Testis (tissue), 5 donors: ENCODE measurements at places on chromosomes 2 and 18. TPM values are rescaled to one million over a fixed set of nuclear protein-coding genes. Genes with fewer than 3 reads are reported as not detected.

The CTAGE1 gene
- 4.2 TPM for total RNA-seq

The IL1RL2 gene
- total RNA-seq, result 0.24 TPM

The GRHL1 gene
- 8.3 TPM for total RNA-seq

The C2orf15 gene
- total RNA-seq, result 3.1 TPM

The PID1 gene
- 8.1 TPM for total RNA-seq

The GCG gene
- not detected for total RNA-seq

The DCC gene
- 7.9 TPM for total RNA-seq

The GPR155 gene
- 3.6 TPM for total RNA-seq

The PROM2 gene
- total RNA-seq, result 2.4 TPM

The TXNDC2 gene
- 30.5 TPM for total RNA-seq

The MAP3K19 gene
- 9.8 TPM for total RNA-seq

The MC2R gene
- not detected for total RNA-seq

The GRP gene
- total RNA-seq, result 2.9 TPM

The TSGA10 gene
- total RNA-seq, result 110 TPM

The TNFRSF11A gene
- total RNA-seq, result 3.0 TPM

The XIRP2 gene
- total RNA-seq, result 1.1 TPM

The RGPD4 gene
- total RNA-seq, result 7.1 TPM

The HPCAL1 gene
- 215 TPM for total RNA-seq

The C2orf80 gene
- total RNA-seq, result not detected

- DNase-seq, result no peak
Measured at GRCh38 chr2:192983173-192983572, 788.4 kb upstream of the TMEFF2 start.

GRCh38 chr2:3199627-3200345 is 177.8 kb downstream of the EIPR1 start:
- DNase-seq, result no peak

GRCh38 chr2:190534310-190535120 is at the start of gene NEMP2:
Gene NEMP2, minus strand, starts transcription at chr2:190534722. Its CDS starts 67 bp downstream, at chr2:190534655.
- DNase-seq, result peak; percentile 87

DNA sequence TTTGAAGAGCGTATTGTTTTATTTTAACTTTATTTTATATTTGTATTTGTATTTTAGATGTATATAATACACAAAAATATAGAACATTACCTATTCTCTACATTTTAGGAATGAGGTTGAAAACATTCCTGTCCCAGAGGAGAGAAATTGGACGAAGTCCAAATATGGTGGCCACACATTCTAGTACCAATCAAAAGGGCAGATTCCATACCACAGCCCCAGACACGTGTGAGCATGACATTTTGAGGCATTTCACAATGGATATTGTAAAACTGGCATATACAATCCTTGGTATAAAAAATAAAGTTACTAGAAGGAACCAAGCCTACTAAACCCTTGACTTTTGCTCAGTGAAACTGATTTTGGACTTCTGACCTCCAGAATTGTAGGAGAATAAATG is 50.6 kb downstream of the C2orf76 start:
- DNase-seq, result no peak

GRCh38 chr2:169495310-169495928 is 14.1 kb upstream of the KLHL41 start:
- DNase-seq, result no peak

DNA sequence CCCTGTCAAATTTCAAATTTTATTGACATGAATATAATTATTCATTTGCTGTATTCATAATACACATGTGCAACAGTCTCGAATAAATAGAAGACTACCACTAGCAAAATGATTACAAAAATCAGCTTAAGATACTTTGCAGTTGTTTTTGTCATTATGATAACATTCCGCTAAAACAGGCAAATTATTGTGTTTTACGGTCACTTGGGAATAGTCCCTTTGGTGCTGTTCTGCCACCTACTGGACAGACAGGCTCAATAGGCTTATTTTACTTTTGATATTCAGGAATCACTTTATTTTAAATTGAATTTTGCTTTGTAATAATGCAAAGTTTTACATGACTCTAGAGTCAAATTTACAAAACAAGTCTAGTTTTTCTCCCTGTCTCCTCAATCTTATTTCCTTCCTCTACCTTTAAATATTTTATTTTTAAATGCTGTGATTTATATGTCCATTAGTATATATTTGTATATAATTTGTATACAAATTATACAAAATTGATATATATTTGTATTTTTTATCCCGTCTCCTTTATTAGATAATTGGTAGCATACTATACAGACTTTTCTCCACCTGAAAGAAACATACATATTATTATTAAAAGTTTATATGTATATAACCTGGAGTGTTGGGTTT is 456.3 kb downstream of the DLGAP1 start:
- peak; percentile 54 for DNase-seq

- DNase-seq, result no peak
Measured at GRCh38 chr2:234960175-234961088, 8.6 kb downstream of the SH3BP4 start.

DNA sequence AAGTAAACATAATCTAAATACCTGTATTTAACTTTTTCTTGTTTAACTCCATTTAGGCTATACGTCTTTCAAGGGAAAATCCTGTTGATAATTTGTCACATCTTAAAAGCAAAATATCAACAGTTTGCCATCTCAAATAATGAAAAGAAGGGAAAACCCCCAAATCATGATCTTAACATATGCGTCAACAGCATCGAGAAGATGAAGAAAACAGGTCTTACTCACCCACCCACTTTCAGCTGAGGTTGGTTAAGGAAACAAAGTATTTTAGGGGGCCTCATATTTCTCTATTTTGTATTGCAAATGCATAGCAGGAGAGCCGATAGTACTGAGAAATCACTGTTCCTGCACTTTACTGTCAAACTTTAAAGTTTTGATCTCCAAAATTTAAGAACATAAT is 143.1 kb upstream of the COPS8 start:
- DNase-seq, result no peak

- peak; percentile 4 for DNase-seq
Measured at GRCh38 chr2:241818229-241818942, 9.4 kb downstream of the NEU4 start.

GRCh38 chr2:237571551-237571950 is 5.2 kb downstream of the PRLH start:
- DNase-seq, result no peak

DNA sequence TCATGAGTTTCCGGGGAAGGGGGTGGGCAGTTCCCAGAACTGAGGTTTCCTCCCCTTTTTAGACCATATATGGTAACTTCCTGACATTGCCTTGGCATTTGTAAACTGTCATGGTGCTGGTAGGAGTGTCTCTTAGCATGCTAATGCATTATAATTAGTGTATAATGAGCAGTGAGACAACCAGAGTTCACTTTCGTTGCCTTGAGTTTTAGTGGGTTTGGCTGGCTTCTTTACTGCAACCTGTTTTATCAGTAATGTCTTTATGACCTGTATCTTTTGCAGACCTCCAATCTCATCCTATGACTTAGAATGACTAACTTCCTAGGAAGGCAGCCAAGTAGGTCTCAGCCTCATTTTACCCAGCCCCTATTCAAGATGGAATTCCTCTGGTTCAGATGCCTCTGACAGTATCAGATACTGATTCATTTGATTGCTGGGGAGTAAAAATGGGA is 447.3 kb downstream of the XIRP2 start:
- DNase-seq, result no peak

GRCh38 chr18:62621546-62621945 is 93.8 kb upstream of the PHLPP1 start:
- no peak for DNase-seq

- no peak for DNase-seq
Measured at GRCh38 chr2:100327742-100328141, 5.4 kb upstream of the LONRF2 start.

- DNase-seq, result no peak
Measured at GRCh38 chr2:54099829-54100585, 15.4 kb upstream of the ACYP2 start.

DNA sequence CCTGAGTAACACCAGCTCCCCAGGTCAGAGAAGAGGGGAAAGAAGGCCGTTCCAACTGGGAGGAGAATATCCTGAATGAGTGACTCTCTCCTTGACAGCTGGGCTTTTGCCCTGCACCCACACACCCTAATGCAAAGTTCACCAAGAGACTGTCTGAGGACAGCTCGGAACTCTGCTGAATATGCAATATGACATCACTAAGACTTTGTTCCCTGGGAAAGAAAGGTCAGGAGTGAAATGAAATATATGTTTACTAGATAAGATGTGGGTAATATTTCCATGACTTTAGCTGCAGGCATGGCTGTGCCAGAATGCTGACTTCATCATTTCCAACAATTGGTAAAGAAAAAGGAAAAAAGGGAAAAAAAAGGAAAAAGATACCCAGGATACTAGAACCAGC is 488.2 kb upstream of the RAB6C start:
- DNase-seq, result no peak

DNA sequence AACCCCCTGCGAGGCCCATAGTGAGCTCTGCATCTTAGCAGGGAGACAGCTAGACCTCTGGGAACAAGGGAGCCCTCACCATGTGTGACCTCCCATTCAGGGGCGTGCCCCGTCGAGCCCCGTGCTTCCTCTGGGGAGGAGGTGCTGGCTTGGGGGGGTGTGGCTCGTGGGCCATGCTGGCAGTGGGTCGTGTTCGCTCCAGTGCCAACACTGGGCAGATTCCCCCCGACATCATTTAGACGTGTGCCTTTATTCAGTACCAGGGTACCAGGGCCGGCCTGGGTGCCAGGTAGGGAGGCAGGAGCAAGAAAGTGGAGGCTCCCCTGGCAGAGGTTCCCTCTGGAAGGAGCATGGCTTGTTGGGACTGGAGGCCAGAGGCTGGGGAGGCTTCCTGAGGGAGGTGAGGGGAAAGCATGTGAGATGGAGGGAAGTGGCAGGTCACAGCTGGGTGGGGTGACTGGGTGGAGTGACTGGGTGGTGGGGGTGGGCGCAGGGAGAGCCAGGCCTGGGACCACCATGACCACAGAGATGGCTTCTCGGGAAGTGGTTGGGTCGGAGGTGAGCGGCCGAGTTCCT is 15.2 kb downstream of the GPC1 start:
- no peak for DNase-seq

DNA sequence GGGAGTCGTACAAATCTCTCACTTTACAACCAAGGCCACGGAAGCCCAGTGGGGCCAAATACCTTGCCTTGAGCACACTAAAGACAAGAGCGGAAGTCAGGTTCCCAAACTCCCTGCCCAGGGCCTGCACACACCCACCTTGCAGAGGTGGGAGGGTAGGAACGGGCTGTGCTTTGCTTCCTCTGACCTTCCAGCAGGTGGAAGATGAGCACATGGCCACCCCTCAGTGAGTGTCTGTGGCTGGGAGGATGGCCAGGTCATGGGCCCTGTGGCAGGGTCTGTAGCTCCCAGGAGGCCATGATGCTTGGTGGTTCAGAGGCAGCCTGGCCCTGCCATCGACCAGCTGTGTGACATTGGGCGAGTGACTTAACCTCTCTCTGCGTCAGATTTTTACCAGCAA is 218.2 kb downstream of the ZBTB7C start:
- no peak for DNase-seq

GRCh38 chr18:8901019-8901418 is 195.7 kb downstream of the MTCL1 start:
- no peak for DNase-seq

DNA sequence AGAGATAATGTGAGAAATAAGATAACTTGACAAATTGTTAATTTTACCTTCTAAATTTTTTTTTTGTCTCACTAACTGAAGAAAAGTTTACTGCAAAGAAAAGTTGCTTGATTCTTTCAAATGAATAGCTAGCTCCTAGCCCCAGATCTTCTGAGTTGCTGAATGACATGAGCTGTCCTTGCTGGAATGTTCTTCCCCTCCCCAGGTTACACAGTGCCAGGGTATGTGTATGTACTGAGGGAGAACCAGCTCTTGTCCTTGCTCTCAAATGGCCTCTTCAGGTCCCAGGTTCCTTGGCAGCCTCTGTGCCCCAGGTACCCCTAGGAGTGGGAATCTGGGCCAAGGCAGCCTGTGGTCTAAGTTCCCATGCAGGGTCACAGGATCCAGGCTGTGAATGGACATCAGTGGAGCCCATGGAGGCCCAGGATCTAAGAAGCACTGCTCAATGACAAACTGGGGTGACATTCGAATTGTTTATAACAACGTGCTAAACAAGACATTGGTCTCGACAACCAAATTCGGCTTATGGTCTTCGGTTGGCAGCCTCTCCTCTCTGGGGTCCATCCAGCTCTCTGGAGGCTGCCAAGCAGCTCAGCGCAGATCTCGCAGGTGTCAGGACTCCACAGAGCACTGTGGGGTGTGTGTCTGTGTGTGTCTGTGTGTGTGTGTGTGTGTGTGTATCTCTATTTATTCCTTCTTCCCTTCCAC is 17.1 kb upstream of the INO80C start:
- DNase-seq, result no peak

- DNase-seq, result no peak
Measured at GRCh38 chr18:58288921-58289797, 245.1 kb downstream of the NEDD4L start.

GRCh38 chr2:28276076-28276618 is 116.5 kb upstream of the FOSL2 start:
- DNase-seq, result no peak

- DNase-seq, result no peak
Measured at GRCh38 chr2:52258038-52258437, 1226.1 kb upstream of the NRXN1 start.

- no peak for DNase-seq
Measured at GRCh38 chr2:112916625-112917247, 5.8 kb downstream of the IL37 start.

DNA sequence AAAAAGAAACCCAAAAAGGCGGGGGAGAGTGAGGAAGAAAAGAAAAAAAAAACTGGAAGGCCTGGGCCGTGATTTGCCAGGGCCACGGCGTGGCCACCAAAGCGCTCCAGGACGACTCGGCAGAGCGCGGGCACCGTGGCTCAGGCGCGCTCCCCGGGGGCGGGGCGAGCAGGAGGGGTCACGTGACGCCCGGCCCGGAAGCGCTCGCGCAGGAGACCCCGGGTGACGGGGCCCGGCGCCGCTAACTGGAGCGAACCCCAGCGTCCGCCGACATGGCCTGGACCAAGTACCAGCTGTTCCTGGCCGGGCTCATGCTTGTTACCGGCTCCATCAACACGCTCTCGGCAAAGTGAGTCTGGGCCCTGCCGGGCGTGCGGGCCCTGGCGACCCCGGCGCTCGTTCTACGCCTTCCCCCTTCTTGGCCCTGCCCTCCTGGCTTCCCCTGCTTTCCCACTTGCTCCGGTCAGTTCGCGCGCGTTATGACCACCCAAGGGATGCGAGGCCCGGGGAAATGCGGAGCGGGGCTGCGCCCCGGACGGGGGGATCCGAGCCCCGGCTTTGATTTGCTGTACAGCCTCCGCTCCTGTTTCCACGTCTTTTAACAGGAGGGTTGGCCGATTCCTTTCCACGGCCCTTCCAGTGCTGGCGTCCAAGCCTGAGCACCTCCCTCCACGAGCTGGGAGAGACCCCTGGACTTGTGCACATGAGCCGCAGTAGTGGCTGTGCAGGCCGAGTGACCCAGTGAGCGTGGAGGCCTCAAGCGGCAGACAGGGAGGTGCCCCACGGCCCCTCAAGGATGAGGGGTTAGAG is at the start of gene SLC35F6:
SLC35F6 (plus strand) TSS at position 207 of the 810 bp plus-strand sequence; CDS start at position 273, 66 bp downstream.
- peak; percentile 88 for DNase-seq

GRCh38 chr18:48486754-48487153 is 52.1 kb upstream of the CTIF start:
- no peak for DNase-seq
